ENCODE measurements at places on chromosomes 1 and 21.

- peak; percentile 91 for DNase-seq
Measured at GRCh38 chr1:109197158-109198042, 16.3 kb upstream of the SARS1 start.

DNA sequence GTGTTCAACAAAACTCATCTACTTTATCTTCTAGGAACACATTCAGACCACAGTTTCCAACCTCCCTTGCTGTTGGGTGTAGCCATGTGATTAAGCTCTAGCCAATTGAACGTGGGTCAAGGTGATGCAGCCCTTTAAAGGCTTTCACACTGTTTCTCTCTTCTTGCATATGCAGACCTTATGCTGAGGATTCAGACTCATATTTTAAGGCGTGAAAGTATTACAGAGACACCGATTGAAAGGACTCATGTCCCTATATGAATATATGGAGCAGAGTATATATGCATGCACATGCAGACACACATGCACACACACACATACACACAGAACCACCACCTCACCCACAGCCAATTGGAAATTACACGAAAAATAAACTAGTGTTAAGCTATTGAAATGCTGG is 214.3 kb upstream of the NR5A2 start:
- DNase-seq, result no peak

- peak; percentile 51 for DNase-seq
Measured at GRCh38 chr1:116020668-116021272, 44.5 kb downstream of the SLC22A15 start.

DNA sequence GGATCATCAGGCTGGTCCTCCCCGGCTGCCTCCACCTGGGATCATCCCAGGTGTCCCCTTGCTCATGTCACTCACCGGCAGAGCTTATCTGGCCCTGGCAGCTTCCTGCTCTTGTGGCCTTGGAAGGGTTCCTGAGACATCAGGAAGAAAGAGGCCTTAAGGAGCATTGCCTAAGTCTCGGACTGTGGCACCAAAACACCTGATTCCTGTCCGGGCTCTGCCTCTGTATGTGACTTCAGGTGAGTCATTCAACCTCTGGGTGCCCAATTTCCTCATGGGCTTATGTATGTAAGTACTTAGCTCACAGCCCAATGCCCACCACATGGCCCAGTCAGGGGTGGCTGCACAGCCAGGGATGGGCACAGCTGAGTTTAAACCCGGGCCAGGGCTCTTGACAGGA is 255.9 kb upstream of the VAMP3 start:
- no peak for DNase-seq

DNA sequence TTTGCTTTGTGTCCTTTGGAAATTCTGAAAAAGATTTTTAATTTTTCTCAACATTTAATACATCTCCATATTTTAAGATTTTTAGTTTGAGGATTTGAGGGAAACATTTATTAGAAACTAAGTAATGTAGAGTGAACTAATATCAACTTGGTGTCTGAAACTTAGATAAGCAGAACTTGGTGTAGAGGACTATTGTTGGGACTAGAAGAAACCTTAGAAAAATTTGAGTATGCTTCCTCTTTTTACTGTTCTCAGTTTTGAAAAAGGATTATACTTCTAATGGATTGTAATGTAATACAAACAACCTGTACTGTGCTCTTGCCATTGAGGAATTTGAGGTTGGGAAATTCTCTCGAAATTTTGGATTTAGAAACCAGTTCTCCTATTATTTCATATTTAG is 2.4 kb downstream of the FNBP1L start:
- DNase-seq, result no peak

- DNase-seq, result no peak
Measured at GRCh38 chr1:57309630-57310029, 114.2 kb downstream of the DAB1 start.

- DNase-seq, result no peak
Measured at GRCh38 chr1:156700736-156701531, 4.4 kb downstream of the CRABP2 start.

DNA sequence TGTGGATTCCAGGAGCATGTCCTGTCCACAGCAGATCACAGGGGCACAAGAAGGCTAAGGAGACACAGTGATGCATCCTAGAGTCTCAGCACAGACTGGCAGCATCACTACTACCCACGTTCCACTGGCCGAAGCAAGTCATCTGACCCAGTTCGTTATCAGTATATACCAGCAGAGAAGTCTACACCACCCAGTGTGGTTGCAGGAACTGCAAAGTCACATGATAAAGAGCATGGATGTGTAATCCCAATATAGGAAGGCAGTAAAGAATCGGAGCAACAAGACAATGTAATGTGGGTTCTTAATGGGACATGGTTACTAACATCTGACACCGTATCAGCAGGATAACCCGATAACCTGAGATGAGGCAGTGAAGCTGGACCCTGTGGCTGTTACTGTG is 246.6 kb downstream of the RRAGC start:
- DNase-seq, result no peak

DNA sequence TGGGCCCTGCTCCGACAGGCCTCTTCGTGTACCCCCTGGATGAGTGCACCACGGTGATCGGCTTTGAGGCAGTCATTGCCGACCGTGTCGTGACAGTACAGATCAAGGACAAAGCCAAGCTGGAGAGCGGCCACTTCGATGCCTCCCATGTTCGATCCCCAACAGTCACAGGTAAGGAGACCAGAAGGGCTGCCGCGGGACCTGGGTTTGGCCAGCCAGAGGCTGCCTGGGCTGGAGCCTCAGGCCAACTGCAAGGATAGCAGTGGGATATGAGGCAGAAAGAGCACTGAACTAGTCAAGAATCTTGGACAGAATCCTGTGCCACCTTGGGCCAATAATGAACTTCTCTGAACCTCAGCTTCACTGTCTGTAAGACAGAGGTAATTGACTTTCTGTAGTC is 22.1 kb downstream of the VWA5B1 start:
- no peak for DNase-seq

DNA sequence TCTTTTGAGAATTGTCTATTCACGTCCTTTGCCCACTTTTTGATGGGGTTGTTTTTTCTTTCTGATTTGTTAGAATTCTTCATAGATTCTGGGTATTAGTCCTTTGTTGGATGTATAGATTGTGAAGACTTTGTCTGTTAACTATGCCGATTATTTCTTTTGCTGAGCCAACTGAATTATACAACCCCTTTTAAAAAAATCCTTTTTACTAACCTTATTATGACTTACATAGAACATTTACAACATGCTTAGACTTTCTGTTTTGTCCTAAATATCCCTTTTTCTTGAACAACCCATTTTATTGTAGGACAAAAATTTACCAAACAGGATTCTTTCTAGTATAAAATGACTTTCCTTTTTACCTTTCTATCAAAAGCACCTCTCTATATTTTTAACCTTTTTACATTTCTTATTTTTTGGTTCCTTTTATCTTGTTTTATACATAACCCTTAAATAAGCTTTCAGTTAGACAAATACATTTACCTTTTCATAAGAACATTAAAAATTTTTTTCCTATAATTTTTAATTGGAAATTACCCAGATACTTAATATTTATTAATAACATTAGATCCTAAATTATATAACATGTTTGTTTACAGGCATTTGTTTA is 70.4 kb upstream of the TTLL7 start:
- DNase-seq, result no peak

- DNase-seq, result no peak
Measured at GRCh38 chr1:62274496-62275485, 44.4 kb downstream of the KANK4 start.

DNA sequence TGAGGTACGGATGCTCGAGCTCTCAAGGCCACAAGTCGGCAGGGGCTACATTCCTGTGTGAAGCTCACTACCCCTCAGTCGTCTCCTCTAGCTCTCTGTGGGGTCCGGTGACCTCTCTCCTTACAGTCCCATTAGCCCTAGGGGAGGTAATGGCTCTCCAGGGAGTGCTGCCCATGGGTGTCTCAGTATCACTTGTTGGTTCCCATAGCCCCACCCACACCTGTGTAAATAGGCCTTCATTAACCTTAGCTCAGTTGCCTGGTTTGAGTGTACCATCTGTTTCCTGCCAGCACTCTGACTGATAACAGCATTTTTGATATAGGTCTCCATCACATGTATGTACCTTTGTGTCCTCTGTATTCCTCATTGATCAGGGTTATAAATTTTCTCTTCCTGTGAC is 133.2 kb upstream of the KCNJ15 start:
- no peak for DNase-seq

DNA sequence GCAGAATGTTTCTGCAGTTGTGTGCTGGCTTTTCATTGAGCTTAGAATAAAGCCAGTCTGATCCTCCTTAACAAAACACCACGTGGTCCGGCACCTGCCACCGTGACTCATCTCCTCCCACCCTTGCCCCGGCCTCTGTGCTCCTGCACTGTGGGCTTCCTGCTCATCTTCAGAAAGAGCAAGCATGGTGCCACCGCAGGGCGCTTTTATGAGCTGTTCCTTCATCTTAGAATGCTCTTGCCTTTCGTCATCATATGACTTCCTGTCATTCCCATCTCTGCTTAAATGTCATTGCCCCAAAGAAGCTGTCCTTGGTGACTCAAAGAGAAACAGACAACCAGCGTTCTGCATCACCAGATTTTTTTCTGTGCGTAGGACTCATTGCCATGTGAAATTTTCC is 117.8 kb downstream of the HHAT start:
- no peak for DNase-seq

GRCh38 chr21:34276711-34277425 is 86.9 kb upstream of the KCNE2 start:
- no peak for DNase-seq

GRCh38 chr21:36127250-36127904 is 7.5 kb upstream of the CBR3 start:
- DNase-seq, result no peak

DNA sequence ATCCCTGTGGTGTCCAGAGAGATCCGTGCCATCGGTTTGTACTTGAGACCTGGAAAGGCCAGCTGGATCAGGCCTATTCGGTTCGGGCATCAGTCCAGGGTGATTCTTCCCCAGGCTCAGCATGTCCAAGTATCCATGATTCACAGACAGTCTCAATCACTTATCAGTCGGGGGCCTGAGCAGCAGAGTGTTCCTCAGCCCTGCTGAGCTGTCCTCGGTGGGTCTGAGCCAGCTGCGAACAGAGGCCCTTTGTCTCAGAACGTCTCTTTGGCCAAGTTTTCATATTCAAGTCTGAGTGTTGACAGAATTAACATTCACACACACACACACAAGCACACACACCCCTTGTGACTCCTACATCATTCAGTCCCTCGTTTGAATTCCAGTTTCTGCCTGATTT is 33.4 kb upstream of the OSBPL9 start:
- no peak for DNase-seq
